Stimulated activated CD4-positive, alpha-beta T cell treated with anti-CD3 and anti-CD28 coated beads, Interleukin-2, amount 100 ng/mL, for 4 hours (primary cell): ENCODE measurements at places on chromosomes 3 and 15.

GRCh38 chr3:169094204-169094603, 569.3 kb downstream of the MECOM start:
- DNase-seq = no peak

DNA sequence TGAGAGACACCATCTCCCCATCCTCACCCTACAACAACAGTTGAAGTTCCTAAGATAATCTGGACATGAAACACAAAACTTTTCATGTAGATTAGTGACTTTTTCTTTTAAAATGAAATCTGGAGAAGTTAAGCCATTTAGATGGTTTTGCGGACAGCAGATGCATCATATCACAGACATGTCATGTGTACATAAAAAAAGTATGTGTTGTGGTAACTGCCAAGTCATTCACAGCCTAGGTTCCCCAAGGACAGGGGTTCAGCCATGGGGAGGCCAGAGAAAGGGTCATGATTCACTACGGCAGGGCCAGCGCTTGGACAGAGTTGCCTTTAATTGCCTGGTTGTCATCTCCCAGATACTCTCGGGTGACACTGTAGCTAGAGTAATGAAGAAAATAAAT, 163.2 kb downstream of the PDZRN3 start:
- no peak for DNase-seq

GRCh38 chr15:62145015-62145735, 19.9 kb downstream of the C2CD4B start:
- no peak for DNase-seq

- no peak for DNase-seq
Observed at GRCh38 chr15:96052572-96053030, 277.9 kb upstream of the NR2F2 start.

DNA sequence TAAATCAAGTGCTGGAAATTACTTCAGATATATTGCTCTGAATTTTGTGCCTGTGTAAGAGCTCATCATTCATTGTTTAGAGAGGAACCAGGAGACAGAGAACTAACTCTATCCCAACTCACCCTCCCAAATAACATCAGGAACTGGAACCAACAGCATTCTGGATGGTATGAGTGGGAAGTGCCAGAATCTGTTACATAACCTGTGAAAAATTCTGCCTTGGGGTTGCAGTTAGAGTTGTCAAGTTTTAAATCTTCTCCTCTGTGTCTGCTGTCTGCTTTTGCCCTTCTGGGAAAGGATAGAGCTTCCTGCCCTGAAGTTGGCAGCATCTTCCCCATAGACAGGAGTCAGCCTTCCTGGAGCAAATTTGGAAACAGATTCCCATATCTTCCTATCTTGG, 41.2 kb downstream of the TIMP4 start:
- DNase-seq = no peak

- DNase-seq = no peak
Observed at GRCh38 chr3:144301863-144302262, 330.2 kb downstream of the DIPK2A start.

DNA sequence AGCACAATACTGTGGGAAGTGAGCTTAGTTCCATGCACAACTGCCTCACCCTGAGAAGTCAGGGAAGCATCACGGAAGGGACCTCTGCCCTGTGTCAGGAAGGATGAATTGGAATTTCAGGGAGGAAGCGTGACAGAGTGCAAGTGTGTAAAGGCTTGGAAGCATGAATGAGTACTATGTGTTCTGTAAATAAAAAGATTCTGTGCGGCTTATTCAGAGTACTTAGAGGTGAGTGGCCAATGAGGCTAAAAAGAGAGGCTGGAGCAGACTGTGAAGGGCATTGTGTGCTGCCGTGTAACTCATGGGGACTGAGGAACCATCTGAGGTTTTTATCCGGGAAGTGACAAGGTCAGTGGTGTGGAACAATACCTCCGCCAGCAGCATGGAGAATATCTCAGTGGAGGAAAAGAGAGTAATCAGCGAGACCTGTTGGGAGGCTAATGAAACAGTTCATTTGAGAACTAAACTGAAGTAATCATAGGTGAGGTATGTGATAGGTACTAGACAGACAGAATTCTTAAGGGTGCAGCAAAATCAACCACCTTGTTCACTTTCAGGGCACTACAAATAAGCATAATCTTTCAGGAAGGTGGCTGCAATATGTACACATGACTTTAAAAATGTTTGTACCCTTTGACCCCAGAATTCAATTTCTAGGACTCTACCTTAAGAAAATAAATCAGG, 64.9 kb upstream of the SPRED1 start:
- no peak for DNase-seq

DNA sequence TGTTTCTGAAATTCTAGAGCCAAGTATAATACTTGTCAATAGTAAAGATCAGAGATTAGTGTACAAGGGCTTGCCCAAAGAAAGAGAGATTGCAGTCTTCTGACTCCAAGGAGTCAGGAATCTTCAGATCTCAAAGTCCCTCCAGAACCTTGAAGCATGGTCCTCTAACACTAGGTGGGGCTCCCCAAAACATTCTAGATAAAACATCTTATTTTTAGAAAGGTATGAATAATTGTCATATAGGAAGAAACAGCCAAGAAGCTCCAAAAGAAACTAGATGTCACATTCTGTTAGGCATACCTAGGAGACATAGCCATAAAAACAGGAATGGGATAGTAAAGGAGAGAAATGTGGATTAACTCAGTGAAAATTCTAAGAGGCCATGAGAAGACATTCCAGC, 10.7 kb downstream of the MUC13 start:
- no peak for DNase-seq

DNA sequence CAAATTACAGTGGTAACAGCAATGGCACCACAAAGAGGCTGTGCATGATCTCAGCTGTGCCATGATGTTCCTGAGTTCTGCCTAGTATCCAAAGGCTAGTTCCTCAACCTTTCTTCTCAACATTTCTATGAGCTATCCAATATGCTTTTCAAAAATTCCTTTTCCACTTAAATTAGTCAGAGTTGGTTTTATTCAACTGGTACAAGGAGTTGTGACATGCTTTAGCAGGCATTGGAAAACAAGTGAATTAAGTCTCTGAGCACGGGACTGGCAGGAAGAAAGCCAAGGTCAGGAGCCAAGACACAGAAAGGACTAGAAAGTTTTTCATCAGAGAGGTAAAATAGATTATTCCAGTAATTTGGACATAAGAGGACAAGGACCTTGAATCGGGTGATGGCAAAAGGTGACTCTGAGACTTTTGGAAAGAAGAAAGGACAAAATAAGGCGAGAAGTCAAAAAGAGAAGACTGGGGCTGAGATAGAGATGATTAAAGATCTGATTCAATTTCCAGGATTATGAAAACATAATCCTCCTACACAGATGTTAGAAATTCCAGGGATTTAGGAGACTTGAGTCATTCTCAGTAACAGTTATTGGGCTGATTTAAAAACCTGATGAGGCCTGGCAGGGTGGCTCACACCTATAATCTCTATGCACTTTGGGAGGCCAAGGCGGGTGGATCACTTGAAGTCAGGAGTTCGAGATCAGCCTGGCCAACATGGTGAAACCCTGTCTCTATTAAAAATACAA, 36.1 kb downstream of the PBRM1 start:
- DNase-seq = no peak

GRCh38 chr3:143604402-143605185, 243.7 kb downstream of the SLC9A9 start:
- DNase-seq = no peak

GRCh38 chr3:134978658-134979057, 183.6 kb downstream of the EPHB1 start:
- DNase-seq = no peak

GRCh38 chr15:94229591-94230369, 1.6 kb upstream of the MCTP2 start:
- peak; percentile 26 for DNase-seq

DNA sequence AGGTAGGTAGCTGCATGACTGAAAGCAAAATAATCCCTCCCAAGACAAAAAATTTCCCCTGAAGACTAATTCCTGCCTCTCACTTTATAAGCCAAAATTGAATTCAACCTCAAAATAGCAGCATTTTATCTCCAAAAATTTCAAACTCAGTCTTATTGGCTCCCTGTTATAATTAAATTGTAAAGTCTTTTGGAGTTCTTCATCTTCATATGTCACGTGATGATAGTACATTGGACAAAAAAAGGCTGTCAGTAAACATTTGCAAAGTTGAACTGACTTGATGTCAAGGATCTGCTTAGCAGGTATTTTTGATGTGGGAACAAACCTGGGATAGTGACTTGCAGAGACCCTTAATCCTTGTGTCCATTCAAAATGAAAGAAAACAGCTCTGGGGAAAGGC, 98.4 kb upstream of the SPRED1 start:
- no peak for DNase-seq

DNA sequence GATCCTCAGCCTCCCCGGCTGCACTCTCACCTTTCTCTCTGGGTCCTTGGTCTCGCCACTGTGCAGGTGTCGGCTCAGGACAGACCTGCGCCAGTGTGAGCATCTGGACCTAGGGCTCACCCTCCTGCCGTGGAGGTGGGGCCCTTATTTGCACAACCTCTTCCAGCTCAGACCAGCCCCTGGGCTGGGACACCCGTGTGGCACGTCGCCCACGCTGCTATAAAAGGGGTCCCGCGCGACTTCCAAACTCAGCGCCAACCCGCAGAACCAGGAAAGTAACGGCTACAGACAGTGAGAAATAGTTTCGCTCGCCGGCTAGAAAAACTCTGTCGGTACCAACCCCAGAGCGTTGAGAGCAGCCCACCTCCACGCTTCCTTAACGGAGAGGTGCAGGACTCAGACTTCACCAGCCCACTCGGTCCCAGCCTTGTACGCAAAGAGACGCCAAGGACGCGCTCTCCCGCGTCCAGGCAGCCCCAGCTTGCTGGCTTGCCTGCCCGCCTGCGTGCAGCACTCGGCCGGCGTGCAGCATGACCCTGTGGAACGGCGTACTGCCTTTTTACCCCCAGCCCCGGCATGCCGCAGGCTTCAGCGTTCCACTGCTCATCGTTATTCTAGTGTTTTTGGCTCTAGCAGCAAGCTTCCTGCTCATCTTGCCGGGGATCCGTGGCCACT, at the start of the genes DUOX2 and DUOXA2:
Gene DUOX2 (minus strand): TSS at position 97 of the 675 bp plus-strand sequence. CDS start 761 bp downstream, outside the sequence.
Gene DUOXA2 (plus strand): TSS at position 251 of the 675 bp plus-strand sequence. CDS start 280 bp downstream, at position 531.
- DNase-seq = no peak

DNA sequence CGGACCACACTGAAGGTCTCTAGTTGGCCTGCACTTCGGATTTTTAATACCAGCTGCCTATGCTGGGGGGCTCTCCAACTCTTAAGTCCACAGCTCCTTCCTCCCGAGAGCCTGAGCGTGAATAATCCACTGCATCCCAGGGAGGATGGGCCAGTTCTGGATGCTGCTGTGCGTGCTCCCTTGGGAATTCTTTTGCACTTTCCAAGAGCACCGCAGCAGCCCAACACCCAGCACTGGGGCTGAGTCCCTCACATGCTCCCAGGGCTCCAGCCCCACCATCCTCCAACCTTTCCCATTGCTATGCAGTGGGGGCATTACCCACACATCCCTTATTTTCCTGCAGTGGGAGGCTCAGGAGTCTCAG, 136.4 kb upstream of the IQSEC1 start:
- DNase-seq = no peak

- DNase-seq = no peak
Observed at GRCh38 chr3:143203848-143204247, 84.3 kb downstream of the CHST2 start.

DNA sequence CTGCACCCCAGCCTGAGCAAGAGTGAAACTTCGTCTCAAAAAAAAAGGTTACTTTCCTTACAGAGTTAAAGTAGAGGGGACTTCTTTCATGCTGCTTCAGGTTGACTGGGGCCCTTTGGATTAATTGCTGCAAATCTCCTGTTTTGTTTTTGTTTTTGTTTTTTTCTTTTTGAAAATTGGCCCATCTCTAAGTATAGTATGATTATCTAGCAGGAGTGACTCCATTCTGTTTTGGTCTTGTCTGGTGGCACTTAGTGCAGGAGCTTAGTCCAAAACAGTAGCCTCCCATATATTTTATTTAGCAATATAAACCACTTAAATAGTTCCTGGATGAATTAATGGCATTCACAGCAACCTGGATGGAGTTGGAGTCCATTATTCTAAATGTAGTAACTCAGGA, 113.0 kb downstream of the RPL22L1 start:
- no peak for DNase-seq

- no peak for DNase-seq
Observed at GRCh38 chr3:134282659-134283047, 32.0 kb upstream of the RYK start.

DNA sequence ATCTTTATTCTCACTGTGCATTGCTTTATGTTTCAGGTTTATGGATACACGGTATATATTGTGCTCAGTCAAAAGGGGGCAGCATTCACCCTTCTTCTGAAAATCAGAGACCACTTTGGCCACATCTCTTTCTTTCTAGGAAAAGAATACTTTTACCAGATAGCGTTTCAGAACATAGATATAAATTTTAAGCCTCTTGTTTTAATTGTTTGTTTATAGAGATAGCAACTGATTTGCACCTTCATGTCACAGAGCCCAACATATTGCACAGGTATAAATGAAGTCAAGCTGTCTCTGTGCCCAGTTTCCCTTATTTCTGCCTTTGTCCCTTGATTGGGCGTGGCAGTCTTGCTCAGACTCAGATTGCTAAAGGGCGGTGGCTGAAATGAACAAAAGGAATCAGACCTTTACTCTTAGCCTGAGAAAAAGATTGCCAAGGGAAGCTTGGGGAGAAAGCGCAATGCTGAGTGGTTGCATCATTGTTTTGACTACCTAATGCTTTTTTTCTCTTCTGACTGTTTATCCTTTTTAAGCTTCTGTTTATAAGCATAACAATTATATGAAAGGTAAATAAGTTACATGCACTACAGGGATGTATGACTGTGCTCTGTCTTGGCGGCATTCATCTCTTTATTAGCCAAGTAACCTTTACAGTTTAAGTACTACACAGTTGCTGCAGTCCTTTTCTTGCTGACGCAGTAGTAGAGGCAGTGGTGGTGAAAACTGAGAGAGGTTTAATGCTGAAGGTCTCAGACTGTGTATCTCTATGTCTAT, 70.8 kb upstream of the ZBTB20 start:
- DNase-seq = no peak

DNA sequence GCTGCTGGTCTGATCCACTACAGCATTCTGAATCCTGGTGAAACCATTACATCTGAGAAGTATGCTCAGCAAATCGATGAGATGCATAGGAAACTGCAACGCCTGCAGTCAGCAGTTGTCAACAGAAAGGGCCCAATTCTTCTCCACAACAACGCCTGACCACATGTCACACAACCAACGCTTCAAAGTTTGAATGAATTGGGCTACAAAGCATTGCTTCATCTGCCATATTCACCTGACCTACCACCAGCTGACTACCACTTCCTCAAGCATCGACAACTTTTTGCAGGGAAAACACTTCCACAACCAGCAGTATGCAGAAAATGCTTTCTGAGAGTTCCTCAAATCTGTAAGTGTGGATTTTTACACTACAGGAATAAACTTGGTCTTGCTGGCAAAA, 54.7 kb upstream of the C2CD4B start:
- no peak for DNase-seq

- DNase-seq = no peak
Observed at GRCh38 chr3:116607205-116607604, 102.4 kb upstream of the TUSC7 start.

GRCh38 chr3:196162679-196163078, 48.5 kb downstream of the ZDHHC19 start:
- no peak for DNase-seq

GRCh38 chr3:23608650-23609049, 197.1 kb upstream of the UBE2E1 start:
- no peak for DNase-seq

- no peak for DNase-seq
Observed at GRCh38 chr15:31408724-31409123, 82.1 kb downstream of the KLF13 start.

GRCh38 chr15:36831125-36831903, 251.9 kb downstream of the CDIN1 start:
- DNase-seq = no peak

GRCh38 chr15:70200511-70201424, 103.1 kb upstream of the TLE3 start:
- DNase-seq = no peak

- DNase-seq = no peak
Observed at GRCh38 chr15:95292785-95293450, 1037.6 kb upstream of the NR2F2 start.
